ENCODE measurements at places on chromosomes 3 and 15. TPM values are rescaled to one million over a fixed set of nuclear protein-coding genes. Genes with fewer than 3 reads are reported as not detected.

OIP5 gene
- 39.1 TPM for total RNA-seq

DNA sequence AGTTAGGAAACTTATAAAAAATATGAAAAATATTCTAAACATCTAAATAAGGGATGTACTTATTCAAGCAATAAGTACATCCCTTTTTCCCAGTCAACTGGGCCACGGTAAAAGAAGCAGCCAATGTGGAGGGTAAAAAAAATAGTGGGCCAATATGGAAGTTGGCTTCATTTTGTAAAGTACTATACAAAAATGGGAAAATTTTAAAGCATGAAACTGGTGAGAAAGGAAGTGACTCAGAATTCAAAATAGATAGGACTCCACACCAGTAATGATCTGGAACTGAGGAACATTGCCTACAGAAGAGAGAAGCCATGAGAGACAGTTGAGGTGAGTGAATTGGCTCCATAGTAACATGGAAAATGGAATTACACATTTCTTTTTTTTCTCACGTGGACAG is 108.9 kb downstream of the FNDC3B start:
- peak overlapping the region; percentile 0 for H3K27ac ChIP-seq
- H3K4me3 ChIP-seq = no peak overlapping the region
- H3K27me3 ChIP-seq = no peaks in the 10 kb centered on the region
- peaks cover 14% of the 10 kb centered on the region for H3K36me3 ChIP-seq

TLR9 gene
- not detected for total RNA-seq

DNA sequence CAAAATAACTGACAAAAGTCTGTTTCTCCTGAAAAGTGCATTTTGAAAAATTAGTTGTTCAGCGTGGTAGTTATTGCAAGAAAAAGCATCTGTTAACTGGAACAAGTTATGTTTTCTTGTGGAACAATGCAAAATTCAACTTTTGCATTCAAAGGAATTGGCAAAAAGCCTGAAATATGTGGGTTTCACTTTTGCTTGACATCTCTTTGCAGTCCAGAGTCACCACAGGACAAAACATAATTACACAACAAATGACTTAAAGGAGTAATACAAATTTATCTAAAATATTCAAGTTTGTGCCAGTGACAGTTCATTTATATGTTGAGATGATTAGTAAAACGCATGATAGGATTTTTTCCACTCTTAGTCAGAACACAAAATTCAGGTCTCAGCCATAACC is 96.3 kb upstream of the P2RY1 start:
- no peaks in the 10 kb centered on the region for H3K27me3 ChIP-seq
- DNase-seq = no peak
- no peak overlapping the region for H3K27ac ChIP-seq
- H3K4me3 ChIP-seq = no peak overlapping the region

IMPG2 gene
- 0.02 TPM for total RNA-seq

GRCh38 chr3:132290833-132291232 is 26.4 kb upstream of the ACP3 start:
- H3K36me3 ChIP-seq = no peaks in the 10 kb centered on the region
- no peak for DNase-seq
- no peak overlapping the region for H3K27ac ChIP-seq
- H3K27me3 ChIP-seq = no peaks in the 10 kb centered on the region
- no peak overlapping the region for H3K4me3 ChIP-seq

GRCh38 chr3:45026038-45026437 is at the start of gene CLEC3B:
Gene CLEC3B, plus strand, starts transcription at chr3:45026303. Its CDS starts 60 bp downstream, at chr3:45026363.
- H3K4me1 ChIP-seq = no peaks in the 10 kb centered on the region
- no peak for DNase-seq
- H3K27me3 ChIP-seq = 0 out of 3 replicates have a peak, but pooled peaks cover 4% of the 10 kb centered on the region
- no peaks in the 10 kb centered on the region for H3K36me3 ChIP-seq
- no peak within 1 kb of the TSS for H3K4me3 ChIP-seq

- no peaks in the 10 kb centered on the region for H3K27me3 ChIP-seq
- no peak overlapping the region for H3K4me3 ChIP-seq
- H3K27ac ChIP-seq = no peak overlapping the region
- H3K4me1 ChIP-seq = peaks cover 40% of the 10 kb centered on the region
Observed at GRCh38 chr3:195149292-195150030, 121.5 kb downstream of the XXYLT1 start.

NEK10 gene
- total RNA-seq = 14.2 TPM

DNA sequence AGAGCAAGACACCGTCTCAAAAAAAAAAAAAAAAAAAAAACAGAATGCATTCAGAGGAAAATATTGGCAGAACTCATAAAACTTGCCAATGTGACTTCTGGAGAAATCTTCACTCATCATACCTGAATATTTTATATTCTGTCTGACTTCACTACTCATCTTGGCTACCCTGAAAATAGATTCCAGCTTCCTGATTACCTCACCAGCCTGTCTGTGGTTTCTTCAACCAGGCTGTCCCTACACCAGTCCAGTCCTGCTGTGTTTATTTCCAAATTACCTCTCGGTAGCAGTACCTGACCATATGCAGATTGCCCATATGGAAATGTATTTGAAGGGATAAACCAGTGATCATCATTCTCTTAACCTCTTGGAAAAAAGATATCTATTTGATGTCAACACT is 9.3 kb upstream of the P3H2 start:
- H3K27me3 ChIP-seq = no peaks in the 10 kb centered on the region
- H3K27ac ChIP-seq = no peak overlapping the region
- no peak for DNase-seq
- no peaks in the 10 kb centered on the region for H3K36me3 ChIP-seq
- no peaks in the 10 kb centered on the region for H3K4me1 ChIP-seq

- H3K36me3 ChIP-seq = peaks cover 5% of the 10 kb centered on the region
- no peak overlapping the region for H3K27ac ChIP-seq
- DNase-seq = no peak
- no peak overlapping the region for H3K4me3 ChIP-seq
Observed at GRCh38 chr3:38235466-38235865, 30.1 kb upstream of the SLC22A13 start.

DNA sequence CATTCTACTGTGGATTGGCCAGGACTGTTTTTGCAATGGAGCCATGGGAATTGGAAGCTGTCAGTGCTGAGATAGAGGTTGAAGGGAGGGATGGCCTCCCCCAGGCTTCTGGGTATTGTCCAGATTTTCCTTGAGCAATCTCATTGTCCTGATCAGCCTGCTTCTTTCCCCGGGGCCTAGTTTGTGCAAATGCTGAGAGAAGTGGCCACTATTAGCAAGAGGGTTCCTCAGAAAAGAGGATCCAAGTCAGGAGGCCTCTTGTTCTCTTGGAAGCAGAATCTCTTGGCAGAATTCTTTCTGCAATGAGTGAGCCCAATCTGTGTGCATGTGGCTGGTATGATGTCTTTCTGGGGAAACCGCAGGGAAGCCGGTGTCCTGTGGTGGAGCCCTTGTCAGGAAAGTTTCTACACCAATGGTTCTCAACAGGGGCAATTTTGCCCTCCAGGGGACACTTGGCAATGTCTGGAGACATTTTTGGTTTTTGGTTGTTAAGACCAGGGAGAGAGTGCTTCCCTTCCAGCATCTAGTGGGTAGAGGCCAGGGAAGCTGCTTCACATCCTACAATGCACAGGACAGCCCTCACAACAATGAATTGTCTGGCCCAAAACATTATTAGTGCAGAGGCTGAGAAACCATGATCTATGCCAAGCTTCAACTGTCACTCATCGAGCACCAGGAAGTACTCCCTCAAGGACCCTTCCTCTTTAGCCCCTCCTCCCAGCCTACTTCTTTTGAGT is 2.0 kb downstream of the LIPC start:
- H3K4me3 ChIP-seq = peak overlapping the region; percentile 70
- DNase-seq = no peak
- H3K27me3 ChIP-seq = no peaks in the 10 kb centered on the region
- no peak overlapping the region for H3K27ac ChIP-seq
- H3K4me1 ChIP-seq = peaks cover 55% of the 10 kb centered on the region

GRK7 gene
- total RNA-seq = not detected

RLBP1 gene
- not detected for total RNA-seq

EFHB gene
- total RNA-seq = not detected

PRSS50 gene
- not detected for total RNA-seq

- no peak overlapping the region for H3K4me3 ChIP-seq
- H3K27me3 ChIP-seq = no peaks in the 10 kb centered on the region
- no peaks in the 10 kb centered on the region for H3K4me1 ChIP-seq
Observed at GRCh38 chr3:131494706-131495105, 8.1 kb downstream of the MRPL3 start.

EPM2AIP1 gene
- total RNA-seq = 28.1 TPM

DNA sequence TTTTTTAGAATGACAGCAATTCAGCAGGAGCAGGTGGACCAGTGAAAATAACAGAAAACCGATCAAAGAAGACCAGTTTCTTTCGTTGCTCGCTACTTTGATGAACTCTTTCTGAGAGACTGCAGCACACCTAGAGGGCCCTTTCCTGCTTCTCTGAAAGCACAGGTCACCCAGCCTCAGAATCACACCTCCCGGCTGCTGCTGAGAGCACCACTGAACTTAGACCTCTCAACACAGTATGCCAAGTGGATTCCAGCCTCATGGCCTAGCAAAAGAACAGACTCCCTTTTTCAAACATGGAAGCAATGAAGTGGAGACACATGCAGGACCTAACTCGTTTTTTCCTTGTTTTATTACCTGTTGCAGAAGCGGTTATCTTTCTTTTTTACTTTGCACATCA is 13.9 kb upstream of the APH1B start:
- H3K4me3 ChIP-seq = no peak overlapping the region
- peak; percentile 45 for DNase-seq
- H3K36me3 ChIP-seq = peaks cover 2% of the 10 kb centered on the region
- no peaks in the 10 kb centered on the region for H3K27me3 ChIP-seq
- H3K27ac ChIP-seq = no peak overlapping the region
- peaks cover 50% of the 10 kb centered on the region for H3K4me1 ChIP-seq

- DNase-seq = no peak
- no peaks in the 10 kb centered on the region for H3K36me3 ChIP-seq
- no peaks in the 10 kb centered on the region for H3K27me3 ChIP-seq
- no peak overlapping the region for H3K4me3 ChIP-seq
- peaks cover 12% of the 10 kb centered on the region for H3K4me1 ChIP-seq
Observed at GRCh38 chr3:140931801-140932200, 9.8 kb upstream of the SLC25A36 start.
